ENCODE measurements at places on chromosomes 13 and 19.
A peak's percentile ranks its signal among the peaks of the same experiment; 100 is the strongest.

- DNase-seq = peak; percentile 90
These were observed 28.5 kb upstream of the NPAS1 start for GRCh38 chr19:46990991-46991676.

DNA sequence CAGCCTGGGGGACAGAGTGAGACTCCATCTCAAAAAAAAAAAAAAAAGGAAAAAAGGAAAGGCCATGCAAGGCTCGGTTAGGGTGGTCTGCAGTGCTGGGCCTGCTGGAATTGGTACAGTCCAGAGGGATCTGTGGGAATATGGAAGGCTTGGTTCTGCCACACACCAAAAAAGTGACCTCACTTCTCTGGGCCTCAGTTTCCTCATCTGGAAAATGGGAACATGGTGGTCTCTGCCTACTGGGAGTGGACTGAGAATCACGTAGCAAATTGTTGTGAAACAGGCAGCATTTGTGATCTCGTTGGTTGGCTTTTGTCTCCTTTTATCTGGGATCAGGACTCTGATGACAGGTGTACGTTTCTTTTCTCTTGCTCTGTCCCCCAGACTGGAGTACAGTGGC is 7.5 kb downstream of the DNM2 start:
- DNase-seq = no peak

DNA sequence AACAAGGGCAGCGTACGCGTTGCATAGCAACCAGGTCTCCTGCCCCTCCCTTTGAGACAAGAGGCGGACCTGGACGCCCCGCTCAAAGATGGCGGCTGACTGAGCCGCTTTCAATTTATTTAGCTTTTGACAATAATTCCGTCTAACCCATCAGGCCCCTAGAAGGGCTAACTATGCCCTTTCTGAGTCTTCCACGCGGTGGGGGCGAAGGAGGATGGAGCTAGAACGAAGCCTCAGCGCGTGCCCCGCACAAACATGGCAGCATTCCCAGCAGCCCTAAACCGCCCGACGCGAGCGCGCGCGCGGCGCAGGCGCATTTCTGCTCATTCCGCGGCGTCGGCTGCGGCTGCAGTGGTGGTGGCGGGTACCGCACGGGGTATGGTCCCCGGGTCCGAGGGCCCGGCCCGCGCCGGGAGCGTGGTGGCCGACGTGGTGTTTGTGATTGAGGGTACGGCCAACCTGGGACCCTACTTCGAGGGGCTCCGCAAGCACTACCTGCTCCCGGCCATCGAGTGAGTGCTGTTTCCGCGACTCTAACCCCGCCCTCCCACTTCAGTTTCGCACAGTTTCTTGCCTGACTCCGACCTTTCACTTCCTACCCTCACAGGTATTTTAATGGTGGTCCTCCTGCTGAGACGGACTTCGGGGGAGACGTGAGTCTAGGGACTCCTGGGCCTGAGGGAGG is at the start of gene MED25:
TSS of gene MED25 (plus strand) at position 326 of the 685 bp plus-strand sequence. CDS start at position 379, 53 bp downstream.
- DNase-seq = peak; percentile 90

DNA sequence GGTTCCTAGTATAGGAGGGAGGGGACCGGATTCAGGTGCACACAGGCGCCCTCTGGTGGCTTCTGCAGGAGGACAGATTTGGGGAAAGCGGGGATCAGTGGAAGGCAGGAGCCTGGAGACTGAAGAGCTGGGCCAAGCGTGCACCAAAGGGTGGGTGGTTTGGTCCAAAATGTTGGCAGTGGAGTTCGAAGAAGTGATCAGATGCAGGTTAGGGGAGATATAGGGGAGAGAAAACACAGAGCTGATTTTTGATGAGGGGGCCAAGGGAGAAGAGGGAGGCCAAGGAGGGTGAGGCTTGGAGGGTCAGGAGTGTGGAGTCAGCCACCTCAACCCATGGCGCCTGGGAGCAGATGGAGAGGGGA is 6.8 kb upstream of the CARM1 start:
- peak; percentile 81 for DNase-seq

DNA sequence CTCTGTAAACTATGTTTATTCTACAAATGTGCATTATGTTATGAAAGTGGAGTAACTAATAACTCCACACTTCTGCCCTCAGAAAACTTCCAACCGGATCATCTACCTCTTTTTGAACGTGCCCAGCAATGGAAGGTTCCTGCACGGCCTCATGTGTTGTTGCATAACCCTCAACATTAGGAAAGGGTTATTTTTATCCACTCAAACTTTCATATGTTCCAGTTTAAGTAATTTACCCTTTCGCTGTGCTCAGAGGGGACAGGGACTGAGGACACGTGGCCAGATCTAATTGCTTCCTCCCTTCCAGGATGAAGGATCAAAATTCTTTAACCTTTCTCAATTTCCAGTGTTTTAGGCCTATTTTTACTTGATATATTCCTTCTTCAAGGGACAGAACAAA is 29.6 kb downstream of the IRS2 start:
- DNase-seq = no peak

GRCh38 chr13:32164622-32165268 is 133.2 kb downstream of the FRY start:
- peak; percentile 49 for DNase-seq

- no peak for DNase-seq
These were observed 2.8 kb downstream of the ACTN4 start for GRCh38 chr19:38650172-38650775.
